Fibroblast of the aortic adventitia (primary cell): ENCODE measurements at places on chromosomes 12 and 14. TPM values are rescaled to one million over a fixed set of nuclear protein-coding genes. Genes with fewer than 3 reads are reported as not detected.

GNB3 gene
- total RNA-seq: 3.4 TPM in 2 replicates

CACNA1C gene
- 6.0 and 16.6 TPM in 2 replicates for total RNA-seq

OR4E2 gene
- total RNA-seq: 0.33 TPM in 1 of 2 replicates, not detected in the other

KRT79 gene
- total RNA-seq: not detected in 2 replicates

SLC5A8 gene
- not detected in 2 replicates for total RNA-seq

RFX4 gene
- total RNA-seq: not detected in 2 replicates

OVCH1 gene
- 0.08 and 0.27 TPM in 2 replicates for total RNA-seq

MYF6 gene
- not detected in 2 replicates for total RNA-seq

CMTM5 gene
- total RNA-seq: 0.49 TPM in 1 of 2 replicates, not detected in the other

KRT82 gene
- total RNA-seq: not detected in 2 replicates

IL22 gene
- total RNA-seq: not detected in 2 replicates

GPR162 gene
- 2.6 and 3.5 TPM in 2 replicates for total RNA-seq

TAS2R31 gene
- 6.2 and 13.6 TPM in 2 replicates for total RNA-seq

COL2A1 gene
- not detected in 2 replicates for total RNA-seq

PRH2 gene
- not detected in 2 replicates for total RNA-seq

CLBA1 gene
- total RNA-seq: 2.8 and 8.0 TPM in 2 replicates

ST8SIA1 gene
- 4.6 and 13.7 TPM in 2 replicates for total RNA-seq

PRKD1 gene
- total RNA-seq: 11.4 and 11.5 TPM in 2 replicates

SLC7A7 gene
- total RNA-seq: 2.5 and 16.5 TPM in 2 replicates

FAM181A gene
- total RNA-seq: not detected in 2 replicates

KRT77 gene
- not detected in 2 replicates for total RNA-seq

WDR89 gene
- total RNA-seq: 7.0 and 10.1 TPM in 2 replicates

RTL1 gene
- not detected in 2 replicates for total RNA-seq

SMOC1 gene
- total RNA-seq: 0.25 and 1.1 TPM in 2 replicates

IGF1 gene
- 0.63 and 6.1 TPM in 2 replicates for total RNA-seq

ACVR1B gene
- total RNA-seq: 12.6 and 17.1 TPM in 2 replicates

IFNG-AS1 gene
- total RNA-seq: 0.09 TPM in 1 of 2 replicates, not detected in the other

TUBA1C gene
- total RNA-seq: 54.7 and 839 TPM in 2 replicates

TEP1 gene
- 17.7 and 17.8 TPM in 2 replicates for total RNA-seq

BCL2L2 gene
- total RNA-seq: 18.5 and 19.9 TPM in 2 replicates

OAS2 gene
- total RNA-seq: 2.0 and 3.7 TPM in 2 replicates

CCDC197 gene
- not detected in 2 replicates for total RNA-seq

CCDC38 gene
- not detected in 2 replicates for total RNA-seq

ANGEL1 gene
- total RNA-seq: 5.8 and 6.7 TPM in 2 replicates

PRB2 gene
- total RNA-seq: not detected in 2 replicates
